Fibroblast of skin of scalp (primary cell): ENCODE measurements at places on chromosomes 7 and 10.
A peak's percentile ranks its signal among the peaks of the same experiment; 100 is the strongest.

- no peak for DNase-seq
Observed at GRCh38 chr10:71349406-71349805, 30.3 kb downstream of the SLC29A3 start.

GRCh38 chr7:21507627-21508343 is 35.1 kb upstream of the DNAH11 start:
- DNase-seq, result peak; percentile 29

DNA sequence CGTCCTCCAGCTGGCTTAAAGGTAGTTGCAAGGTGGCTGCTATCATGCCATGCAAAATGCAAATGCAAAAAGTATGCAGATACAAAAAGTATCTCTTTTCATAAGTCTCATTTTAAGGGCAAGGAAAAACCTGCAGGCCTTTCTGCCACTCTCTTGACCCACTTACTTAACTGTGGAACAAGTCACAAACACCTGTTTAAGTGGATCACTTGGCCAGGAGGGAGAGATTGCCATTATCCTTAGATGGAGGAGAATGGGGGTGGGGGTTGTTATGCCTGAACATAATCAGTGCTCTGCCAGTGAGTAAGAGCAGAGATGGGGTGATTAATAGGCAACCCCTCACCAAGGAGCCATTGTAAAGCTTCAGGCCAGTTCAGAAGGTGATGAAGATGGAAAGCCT is 25.1 kb upstream of the HERPUD2 start:
- DNase-seq, result no peak

GRCh38 chr7:150322114-150322832 is 882 bp upstream of the LRRC61 start:
- no peak for DNase-seq

GRCh38 chr10:3959370-3960325 is 174.6 kb upstream of the KLF6 start:
- no peak for DNase-seq

DNA sequence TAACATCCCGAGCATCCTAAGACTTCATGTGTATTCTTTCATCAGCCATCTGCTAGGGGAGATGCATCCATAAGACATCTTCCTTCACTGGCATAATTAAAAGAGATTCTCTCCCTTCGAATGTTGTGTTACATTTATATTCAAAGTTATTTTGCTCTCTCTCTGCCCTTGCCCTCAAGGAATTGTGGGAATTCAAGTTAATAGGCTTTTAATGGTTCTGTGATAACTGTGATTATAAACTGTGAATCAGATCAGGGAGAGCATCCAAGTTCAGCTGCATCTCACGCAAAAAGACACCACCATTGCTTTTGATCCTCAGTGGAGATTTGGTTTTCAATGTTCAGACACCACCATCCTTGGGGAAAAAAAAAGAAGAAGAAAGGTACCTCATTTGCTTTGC is 9.2 kb upstream of the TEX36 start:
- DNase-seq, result no peak

DNA sequence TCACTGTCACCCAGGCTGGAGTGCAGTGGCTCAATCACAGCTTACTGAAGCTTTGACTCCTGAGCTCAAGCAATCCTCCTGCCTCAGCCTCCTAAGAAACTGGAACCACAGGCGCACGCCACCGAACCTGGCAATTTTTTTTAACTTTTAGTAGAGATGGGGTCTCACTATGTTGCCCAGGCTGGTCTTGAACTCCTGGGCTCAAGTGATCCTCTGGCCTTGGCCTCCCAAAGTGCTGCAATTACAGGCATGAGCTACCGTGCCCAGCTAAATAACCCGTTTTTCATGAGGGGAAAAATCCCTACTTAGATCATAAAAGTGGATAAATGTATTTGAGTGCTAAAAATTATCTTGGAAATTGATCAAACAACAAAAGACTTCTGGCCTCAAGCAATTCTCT is 200.5 kb upstream of the IMMP2L start:
- no peak for DNase-seq

DNA sequence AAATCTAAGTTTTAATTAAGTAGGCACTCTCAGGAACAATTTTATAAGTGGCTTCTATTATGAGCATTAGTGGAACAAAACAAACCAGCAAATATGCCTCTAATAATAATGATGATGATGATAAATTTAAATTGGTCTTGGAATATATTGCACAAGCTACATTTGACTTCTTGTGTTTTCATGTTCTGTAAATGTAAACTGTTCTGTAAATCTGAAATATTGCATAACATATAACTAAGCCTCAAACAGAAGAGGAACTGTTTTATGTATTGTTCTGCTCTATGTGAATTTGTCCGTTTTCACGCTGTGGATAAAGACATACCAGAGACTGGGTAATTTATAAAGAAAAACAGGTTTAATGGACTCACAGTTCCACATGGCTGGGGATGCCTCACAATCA is 625.2 kb upstream of the CELF2 start:
- DNase-seq, result no peak

DNA sequence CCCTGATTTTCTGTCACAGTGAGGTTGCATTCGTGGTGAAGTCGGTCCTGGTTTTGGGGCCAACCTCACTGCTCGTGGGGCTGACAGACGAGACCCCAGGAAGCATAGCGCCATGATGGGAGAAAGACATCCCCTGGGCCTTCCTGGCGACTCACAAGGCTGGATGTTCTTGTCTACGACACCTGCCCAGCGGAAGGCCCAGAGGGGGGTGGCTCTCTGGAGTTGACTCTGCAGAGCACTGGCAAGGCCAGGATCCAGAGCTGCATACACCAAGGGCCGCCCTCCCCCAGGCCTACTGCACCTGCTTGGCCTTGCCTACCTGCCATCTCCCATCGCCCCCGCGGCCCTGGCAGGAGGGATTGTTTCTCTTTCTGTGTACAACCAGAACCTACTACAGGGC is 608.9 kb downstream of the PTPRN2 start:
- no peak for DNase-seq

- no peak for DNase-seq
Observed at GRCh38 chr10:100763043-100763747, 17.8 kb downstream of the PAX2 start.

GRCh38 chr7:47812429-47813136 is 135.7 kb downstream of the PKD1L1 start:
- no peak for DNase-seq

DNA sequence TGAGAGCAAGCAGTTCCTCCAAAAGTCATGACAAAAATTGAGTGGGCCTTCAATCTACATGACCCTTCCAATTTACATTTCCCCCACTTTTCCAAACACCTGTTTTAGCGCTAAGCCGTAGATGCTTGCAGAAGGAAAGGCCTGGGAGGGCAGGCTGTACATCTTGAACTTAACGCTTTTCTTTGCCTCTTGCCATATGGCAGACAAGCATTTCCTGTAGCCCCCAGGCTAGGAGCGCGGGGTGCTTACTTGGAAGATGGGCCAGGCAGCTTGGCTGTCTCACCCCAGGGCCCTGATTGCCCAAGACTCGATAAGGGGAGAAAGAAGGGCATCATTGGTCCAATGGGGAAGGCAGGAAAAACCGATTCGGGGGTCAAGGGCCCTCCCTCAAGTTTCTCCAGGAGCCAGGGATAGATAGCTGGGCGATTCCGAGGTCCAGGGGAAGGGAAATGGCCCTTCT is 1.8 kb downstream of the HOXA10 start:
- DNase-seq, result no peak

DNA sequence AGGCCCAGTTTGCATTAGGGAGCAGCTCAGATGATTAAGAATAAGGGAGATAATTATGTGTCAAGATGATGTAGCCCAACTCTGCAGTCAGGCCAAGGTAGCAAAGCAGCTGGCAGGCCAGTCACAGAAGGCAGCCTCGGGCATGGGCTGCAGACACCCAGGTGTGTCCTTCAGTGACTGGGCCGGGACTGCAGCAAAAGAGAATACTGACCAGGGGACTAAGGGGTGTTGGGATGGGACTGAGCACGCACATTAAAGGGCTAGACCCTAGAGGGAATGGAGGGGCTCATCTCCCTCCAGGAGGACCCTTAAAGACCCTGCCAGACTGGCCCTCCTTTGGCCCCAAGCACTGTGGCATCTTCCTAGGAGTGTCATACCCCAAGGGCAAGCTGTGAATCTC is 38.7 kb downstream of the PAX2 start:
- DNase-seq, result no peak

DNA sequence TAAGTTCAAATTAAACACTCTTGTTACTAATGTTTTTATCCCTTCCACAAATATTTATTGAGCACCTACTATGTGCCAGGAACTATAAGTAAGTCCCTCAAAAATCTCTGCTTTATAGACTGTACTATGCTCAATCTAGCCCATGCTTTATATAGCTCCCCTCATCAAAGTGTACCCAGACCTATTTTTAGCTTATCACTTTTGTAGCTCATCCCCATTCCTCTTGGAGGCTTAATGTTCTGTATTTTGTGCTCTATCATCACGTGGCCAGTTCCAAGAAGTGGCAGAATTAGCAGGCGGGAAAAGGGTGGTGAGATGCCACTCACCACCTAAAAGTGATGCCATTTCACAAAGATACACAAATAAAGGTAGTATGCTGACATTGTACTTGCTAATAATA is 138.1 kb upstream of the BET1 start:
- no peak for DNase-seq

DNA sequence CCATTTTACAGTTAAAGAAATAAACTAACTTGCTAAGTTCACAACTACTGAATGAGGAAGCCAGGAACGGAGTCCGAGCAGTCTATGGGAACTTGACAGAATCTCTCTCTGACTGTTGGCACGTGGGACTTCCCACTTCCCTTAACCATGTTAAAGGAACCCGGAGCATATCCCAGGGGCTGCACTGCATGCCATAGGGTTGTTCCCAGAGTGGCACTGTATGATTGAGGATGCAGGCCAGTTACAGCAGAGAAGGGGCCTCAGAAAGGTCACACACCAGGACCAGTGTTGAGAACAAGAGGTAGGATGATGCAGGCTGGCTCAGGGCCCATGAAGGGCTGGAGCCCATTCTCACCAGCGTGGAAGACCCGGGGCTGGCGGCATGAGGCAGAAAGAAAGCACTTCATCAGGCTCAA is 201.8 kb downstream of the NSUN6 start:
- DNase-seq, result no peak

- DNase-seq, result no peak
Observed at GRCh38 chr7:138184191-138184590, 107.9 kb downstream of the AKR1D1 start.

DNA sequence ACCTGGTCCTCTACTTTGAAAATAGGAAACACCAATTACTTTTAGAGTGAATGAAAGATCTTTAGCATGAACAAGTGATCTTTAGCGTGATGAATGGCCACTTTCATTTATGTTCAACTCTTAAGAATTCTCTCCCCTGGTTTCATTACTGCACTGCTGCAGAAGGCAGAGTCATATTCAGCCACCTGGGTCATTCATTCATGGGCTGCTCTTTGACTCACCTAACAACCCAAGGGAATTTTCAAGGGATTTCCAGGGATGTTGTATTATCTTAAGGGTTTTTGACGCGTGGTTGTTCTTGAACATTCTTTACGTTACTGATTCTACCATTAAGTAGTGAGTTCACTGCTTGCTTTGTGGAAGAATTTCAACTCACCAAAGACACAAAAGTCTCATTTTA is 87.3 kb upstream of the STK17A start:
- DNase-seq, result no peak

DNA sequence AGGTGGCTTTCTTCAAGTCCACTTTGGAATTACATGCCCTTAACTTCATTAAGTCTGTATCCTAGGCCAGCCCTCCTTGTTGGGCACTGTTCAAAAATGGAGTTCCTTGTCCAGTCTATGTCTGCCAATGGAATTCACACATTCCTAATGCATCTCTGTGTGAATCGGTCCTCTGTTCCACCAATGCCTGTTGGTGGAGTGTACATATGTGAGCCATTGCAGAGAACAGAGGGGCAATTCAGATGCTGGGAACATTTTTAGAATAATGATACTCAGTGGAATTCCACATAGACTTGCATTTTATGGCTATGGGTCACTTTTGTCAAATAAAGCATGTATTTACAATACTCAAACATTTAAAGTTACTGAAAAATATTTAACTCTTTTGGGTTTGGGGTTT is 108.3 kb downstream of the COL28A1 start:
- peak; percentile 8 for DNase-seq

DNA sequence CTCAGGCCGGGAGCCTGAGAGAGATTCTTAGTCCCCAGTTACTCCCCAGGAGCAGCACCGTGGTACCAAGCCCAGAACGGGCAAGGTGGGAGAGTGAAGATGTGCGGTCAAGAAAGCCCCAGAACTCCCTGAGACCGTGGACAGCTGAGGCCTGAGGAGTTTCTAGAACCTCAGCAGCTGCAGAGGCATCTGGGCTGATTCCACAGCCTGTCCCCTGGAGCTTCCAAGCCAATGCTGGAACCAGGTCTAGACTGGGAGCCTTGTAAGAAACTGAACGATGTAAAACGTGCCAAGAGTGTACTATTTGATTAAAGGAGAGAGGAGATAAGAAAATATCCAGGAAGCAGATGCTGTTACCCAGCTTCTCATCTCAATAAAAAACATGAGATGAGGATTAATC is 366.3 kb downstream of the TNS3 start:
- DNase-seq, result no peak

- DNase-seq, result peak; percentile 62
Observed at GRCh38 chr7:113730309-113730955, 188.4 kb downstream of the PPP1R3A start.

DNA sequence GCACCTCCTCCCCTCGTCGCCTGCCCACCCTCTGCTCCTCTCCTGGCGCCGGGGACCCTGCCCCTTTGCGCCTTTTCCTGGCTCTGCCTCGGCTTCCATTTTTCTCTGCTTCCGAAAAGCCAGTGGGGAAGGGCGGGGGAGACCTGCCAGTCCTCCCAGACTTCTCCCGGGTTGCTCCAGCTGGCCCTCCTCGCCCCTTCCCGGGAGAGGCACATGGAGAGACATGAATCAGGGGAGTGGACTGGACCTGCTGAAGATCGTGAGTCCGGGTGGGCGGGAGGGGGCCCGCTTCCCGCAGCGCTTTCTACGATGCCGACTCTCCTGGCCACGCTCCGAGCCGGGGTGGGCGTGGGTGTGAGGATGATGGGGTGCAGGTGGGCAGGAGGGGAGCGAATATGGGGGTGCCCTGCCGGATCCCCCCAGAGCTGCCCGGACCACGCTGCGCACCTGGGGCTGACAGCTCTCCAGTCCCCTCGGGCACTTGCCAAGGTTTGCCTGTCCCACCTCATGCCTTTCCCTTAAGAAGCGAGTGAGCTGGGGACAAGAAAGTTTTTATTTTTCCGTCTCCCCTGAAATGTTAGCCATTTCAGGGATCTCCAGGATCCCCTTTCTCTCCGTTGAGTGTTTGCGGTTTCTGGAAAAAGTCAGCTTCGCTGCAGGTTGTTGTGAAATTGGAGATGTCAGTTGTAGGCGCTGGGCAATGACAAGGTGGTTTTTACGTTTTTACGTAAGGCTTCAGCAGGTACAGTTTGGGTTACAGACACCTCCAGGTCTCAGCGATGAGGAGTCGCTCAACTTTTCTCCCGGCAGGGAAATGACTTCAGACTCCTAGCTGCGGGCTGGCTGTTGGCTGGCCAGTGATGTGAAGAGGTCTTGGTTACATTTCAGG is 977 bp downstream of the CACNB2 start:
- DNase-seq, result no peak

DNA sequence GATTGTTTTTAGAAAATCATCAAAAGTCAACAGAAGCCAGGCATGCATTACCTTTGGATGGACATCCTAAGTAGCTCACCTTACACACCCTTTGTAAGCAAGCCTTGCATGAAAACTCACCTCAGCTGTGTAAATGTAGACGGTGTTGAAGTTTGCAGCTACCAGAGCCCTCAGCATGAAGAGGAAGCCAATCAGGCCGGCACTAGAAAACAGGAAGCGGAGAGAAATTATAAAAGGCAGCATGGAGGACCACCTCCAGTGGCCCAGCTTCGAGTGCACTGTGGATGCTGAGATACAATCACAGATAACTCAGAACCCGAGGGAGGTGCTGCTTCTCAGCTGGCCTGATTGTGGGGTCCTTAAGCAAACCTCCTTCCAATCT is 75.3 kb downstream of the SVOPL start:
- DNase-seq, result no peak

- DNase-seq, result no peak
Observed at GRCh38 chr10:107415446-107415845, 250.9 kb upstream of the SORCS1 start.
